ENCODE measurements at places on chromosomes 6 and 20. TPM values are rescaled to one million over a fixed set of nuclear protein-coding genes. Genes with fewer than 3 reads are reported as not detected.

- no peak for ATAC-seq
These were observed 18.4 kb downstream of the TRAM2 start for GRCh38 chr6:52558266-52559000.

GRCh38 chr6:88975369-88975768 is 12.0 kb upstream of the RNGTT start:
- no peak for ATAC-seq

DNA sequence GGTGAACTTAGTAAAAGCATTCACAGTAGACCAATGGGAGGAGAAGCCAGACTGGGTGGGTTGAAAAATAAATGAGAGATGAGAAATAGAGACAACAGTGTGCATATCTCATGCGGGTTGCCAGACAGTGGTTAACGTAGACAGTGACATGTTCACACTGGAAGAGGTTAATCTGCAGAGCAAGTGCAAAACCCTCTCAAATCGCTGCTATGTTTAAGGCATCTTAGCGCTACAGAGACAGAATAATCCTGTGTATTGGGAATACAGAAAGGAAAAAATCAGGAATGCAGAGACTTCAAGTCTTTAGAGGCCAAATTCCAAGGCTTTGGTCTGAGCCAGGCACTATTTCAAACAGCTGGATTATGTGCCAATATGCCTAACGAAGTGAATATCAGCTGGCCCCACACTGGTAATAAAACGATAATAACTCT is 107.1 kb downstream of the TSHZ2 start:
- ATAC-seq = no peak

GRCh38 chr6:126529637-126530362 is 189.9 kb downstream of the CENPW start:
- no peak for ATAC-seq

The OPN5 gene
- not detected for total RNA-seq
